ENCODE measurements at places on chromosomes 13 and 19.

DNA sequence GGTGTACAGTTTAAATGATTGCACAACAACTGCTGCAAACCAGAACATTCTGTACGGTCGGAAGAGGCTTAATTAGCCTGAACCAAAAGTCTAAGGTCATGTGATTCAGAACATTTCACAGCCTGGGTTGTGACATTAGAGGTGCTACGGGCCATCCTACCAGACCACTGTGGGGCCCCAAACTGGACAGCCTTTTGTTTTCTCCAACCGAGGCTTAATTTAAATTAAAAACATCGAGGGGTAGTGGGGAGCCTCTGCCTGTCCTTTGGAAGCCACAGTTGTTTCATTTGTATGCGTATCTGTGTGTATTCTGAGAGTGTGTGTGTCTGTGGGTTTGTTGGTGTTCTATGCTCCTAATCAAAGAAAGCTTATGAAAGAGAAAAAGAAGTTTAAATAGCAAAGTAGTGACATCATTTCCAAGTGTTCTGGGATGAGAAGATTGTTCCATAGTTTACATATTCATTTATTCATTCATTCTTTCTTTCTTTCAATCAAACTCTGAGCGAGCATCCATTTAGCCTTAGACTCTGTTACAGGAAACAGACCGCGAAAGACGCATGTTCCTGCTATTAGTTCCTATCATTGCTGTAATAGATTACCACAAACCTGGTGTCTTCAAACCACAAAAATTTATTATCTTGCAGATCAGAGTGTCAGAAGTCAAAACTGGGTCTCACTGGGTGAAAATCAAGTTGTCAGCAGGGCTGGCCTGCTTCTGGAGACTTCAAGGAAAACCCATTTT lies 444.8 kb downstream of the FOXO1 start:
- no peak for DNase-seq

- DNase-seq: no peak
These were observed 27.4 kb upstream of the SCEL start for GRCh38 chr13:77507931-77508776.

- no peak for DNase-seq
These were observed 4.1 kb downstream of the CRYL1 start for GRCh38 chr13:20521364-20522115.

DNA sequence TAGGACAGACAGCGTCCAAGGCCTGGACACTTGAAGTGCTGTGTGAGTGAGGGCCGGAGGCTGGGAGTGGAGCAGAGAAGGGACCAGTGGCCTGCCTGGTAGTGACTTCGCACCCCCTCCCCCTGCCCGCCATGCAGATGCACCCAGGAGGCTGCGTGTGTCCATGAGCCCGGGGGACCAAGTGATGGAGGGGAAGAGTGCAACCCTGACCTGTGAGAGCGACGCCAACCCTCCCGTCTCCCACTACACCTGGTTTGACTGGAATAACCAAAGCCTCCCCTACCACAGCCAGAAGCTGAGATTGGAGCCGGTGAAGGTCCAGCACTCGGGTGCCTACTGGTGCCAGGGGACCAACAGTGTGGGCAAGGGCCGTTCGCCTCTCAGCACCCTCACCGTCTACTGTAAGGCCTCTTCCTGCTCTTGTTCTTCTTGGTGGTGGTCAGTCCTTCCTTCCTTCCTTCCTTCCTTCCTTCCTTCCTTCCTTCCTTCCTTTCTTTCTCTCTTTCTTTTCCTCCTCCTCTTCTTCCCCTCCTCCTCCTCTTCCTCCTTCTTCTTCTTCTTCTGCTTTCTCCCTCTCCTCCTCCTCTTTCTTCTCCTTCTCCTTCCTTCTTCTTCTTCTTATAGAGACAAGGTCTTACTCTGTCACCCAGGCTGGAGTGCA lies 6.0 kb upstream of the FFAR1 start:
- DNase-seq: no peak

DNA sequence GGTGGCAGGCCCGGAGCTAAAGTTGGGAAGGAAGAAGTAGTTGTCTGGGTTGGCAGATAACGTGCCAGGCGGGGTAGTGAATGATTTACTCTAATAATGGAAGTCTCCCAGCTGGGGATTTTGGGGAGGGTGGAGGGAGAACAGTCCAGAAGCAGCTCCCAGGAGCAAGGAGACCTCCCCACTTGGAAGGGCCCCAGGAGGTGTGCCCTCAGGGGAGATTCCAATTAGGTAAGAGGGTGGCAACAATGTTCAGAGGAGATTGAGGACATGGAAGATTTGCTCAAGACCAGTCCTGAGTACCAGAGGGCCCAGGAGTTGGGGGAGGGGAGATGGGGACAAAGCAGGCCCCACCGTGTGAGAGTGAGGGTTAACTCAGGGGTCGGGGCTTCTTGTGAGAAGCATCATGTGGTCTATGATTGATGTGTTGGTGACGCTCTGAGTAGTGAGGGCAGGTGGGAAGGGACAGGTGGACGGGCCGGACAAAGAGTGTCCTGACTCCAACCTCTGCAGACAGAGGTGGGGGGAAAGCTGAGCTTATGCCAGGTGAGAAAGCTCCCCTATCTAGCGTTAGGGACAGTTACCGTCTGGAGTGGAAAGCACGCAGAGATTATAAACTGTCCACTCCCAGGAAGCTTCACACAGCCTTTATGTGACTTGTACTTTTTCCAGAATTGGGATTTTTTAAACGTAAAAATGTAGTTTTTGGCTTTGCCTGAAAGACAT lies 3.5 kb downstream of the SPINT2 start:
- no peak for DNase-seq

GRCh38 chr19:28929006-28929405 lies 283.9 kb downstream of the UQCRFS1 start:
- DNase-seq: no peak

GRCh38 chr13:43878892-43879754 lies at the start of gene CCDC122:
CCDC122 (minus strand) TSS chr13:43879740; CDS start chr13:43869376, 10,364 bp downstream.
- peak; percentile 80 for DNase-seq

DNA sequence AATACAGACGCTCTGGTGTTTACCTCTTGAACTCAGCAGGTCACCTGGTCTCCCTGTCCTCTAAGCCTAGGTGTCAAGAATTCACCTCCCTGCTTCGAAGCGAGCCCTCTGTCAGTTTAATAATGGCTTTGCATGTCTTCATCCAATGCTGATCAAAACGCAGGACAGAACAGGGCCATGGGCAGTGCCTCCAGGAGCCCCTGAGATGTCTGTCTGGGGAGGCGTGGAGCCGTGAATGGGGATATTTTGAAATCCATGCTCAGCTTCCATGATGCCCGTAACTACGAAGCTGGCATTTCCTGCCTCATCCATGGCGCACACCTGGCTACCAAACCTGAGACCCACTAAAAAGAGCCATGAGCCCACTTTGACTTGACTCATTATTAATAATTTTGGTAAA lies 113.7 kb downstream of the RAB20 start:
- no peak for DNase-seq

All from stimulated activated CD4-positive, alpha-beta T cell treated with anti-CD3 and anti-CD28 coated beads, Interleukin-2, amount 100 ng/mL, for 24 hours (primary cell).